ENCODE measurements at places on chromosomes 1 and 21. TPM values are rescaled to one million over a fixed set of nuclear protein-coding genes. Genes with fewer than 3 reads are reported as not detected.

The ADAMTS4 gene
- total RNA-seq: 15.5 TPM

The KCNN3 gene
- not detected for total RNA-seq

The RAVER2 gene
- total RNA-seq: 16.6 TPM

The AADACL4 gene
- total RNA-seq: not detected

The SYDE2 gene
- 4.9 TPM for total RNA-seq

The C1orf226 gene
- total RNA-seq: 0.49 TPM

The ETV3L gene
- not detected for total RNA-seq

The KHDRBS1 gene
- total RNA-seq: 45.2 TPM

The TCEA3 gene
- 21.6 TPM for total RNA-seq

The OTUD3 gene
- 3.2 TPM for total RNA-seq

The PSMG1 gene
- total RNA-seq: 28.3 TPM

The C1orf94 gene
- under 0.01 TPM for total RNA-seq

The FOXO6 gene
- not detected for total RNA-seq

The TAS1R1 gene
- total RNA-seq: 0.49 TPM

The TRIM58 gene
- total RNA-seq: 1.9 TPM

The LCA5L gene
- 0.97 TPM for total RNA-seq

The OR2AK2 gene
- not detected for total RNA-seq

The LHX8 gene
- not detected for total RNA-seq

The CA14 gene
- total RNA-seq: not detected

The FAM72D gene
- not detected for total RNA-seq

The PADI2 gene
- 0.32 TPM for total RNA-seq

The PPFIA4 gene
- 14.5 TPM for total RNA-seq

The INSRR gene
- under 0.01 TPM for total RNA-seq

The BCAR3 gene
- total RNA-seq: 68.8 TPM

The NPL gene
- total RNA-seq: 6.2 TPM

The RXRG gene
- not detected for total RNA-seq

The HSD3B1 gene
- not detected for total RNA-seq

The RPS8 gene
- 847 TPM for total RNA-seq

The OR2T27 gene
- not detected for total RNA-seq

The LRRC3 gene
- total RNA-seq: 1.3 TPM

The ZBED6 gene
- total RNA-seq: 55.2 TPM

The TDRD10 gene
- total RNA-seq: not detected

The RUNX1 gene
- total RNA-seq: 62.6 TPM

The SPATA17 gene
- 1.3 TPM for total RNA-seq

The PLA2G2C gene
- total RNA-seq: not detected

The GNAT2 gene
- not detected for total RNA-seq

The MYBPH gene
- total RNA-seq: not detected

The SRSF11 gene
- 162 TPM for total RNA-seq

The GSTM5 gene
- 6.0 TPM for total RNA-seq

The FCRL4 gene
- total RNA-seq: not detected

The NTRK1 gene
- not detected for total RNA-seq

The CYP4B1 gene
- total RNA-seq: not detected

The CD1E gene
- not detected for total RNA-seq

The FCRLB gene
- 0.49 TPM for total RNA-seq

The WDR26 gene
- total RNA-seq: 71.6 TPM

The PGLYRP3 gene
- total RNA-seq: not detected

The PLCH2 gene
- total RNA-seq: 0.65 TPM

The CFHR3 gene
- total RNA-seq: not detected

The AVPR1B gene
- total RNA-seq: not detected

The NBPF4 gene
- total RNA-seq: not detected

The SLAMF9 gene
- total RNA-seq: not detected

The CD84 gene
- not detected for total RNA-seq

Measured in hair follicle dermal papilla cell (primary cell).